ENCODE measurements at places on chromosomes 2 and 18.

- no peak for DNase-seq
Observed at GRCh38 chr18:57864615-57865121, 61.6 kb upstream of the ATP8B1 start.

DNA sequence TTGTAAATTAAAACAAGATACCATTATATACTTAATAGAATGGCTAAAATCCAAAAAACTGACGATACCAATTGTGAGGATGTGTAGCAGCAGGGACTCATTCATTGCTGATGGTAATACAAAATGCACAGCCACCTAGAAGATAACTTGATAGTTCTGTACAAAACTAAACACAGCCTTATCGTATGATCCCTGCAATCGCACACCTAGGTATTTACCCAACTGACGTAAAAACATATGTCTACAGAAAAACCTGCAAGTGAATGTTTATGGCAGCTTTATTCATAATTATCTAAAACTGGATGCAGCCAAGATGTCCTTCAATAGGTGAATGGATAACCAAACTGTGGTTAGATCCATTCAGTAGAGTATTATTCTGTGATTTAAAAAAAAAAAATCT lies 45.5 kb downstream of the TBC1D8 start:
- no peak for DNase-seq

- DNase-seq = no peak
Observed at GRCh38 chr2:46555646-46556234, 76.4 kb downstream of the TMEM247 start.

- DNase-seq = no peak
Observed at GRCh38 chr2:174901075-174901474, 104.1 kb downstream of the CHN1 start.

DNA sequence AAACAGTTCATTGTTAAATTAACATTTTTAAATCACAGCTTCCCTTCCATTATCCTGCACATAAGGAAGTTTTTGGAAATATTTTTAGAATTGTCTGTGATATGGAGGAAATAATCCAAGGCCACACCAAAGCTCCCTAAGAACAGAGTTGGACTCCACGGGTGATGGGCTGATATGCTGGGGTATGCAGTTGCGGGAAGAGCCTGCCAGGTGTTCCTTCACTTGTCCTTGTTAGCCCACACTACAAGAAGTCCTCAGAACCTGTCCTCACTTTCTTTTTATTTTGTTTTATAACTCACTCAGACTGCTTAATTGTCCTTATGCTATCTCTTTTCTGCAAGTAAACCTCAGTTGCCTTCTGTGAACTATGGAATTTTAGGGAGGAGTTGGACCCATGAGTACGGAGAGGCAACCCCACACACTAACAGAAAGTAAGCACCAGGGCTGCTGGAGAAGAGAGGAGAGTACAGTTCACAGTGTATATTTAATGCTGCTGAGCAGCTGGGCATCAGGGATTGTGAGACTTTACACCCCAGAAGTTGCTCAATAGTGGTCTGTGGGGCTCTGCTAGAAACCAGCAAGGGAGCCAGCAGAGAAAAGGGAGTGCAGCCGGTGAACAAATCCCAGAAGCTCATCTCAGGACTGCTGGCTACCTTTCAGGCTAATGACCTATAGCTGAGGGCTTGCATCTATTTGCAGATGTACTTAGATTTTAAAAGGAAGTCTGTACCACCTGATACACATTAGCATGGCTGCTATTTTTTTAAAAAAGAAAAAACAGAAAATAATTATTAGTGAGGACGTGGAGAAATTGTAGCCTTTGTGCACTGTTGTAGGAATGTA lies 280.1 kb upstream of the STON1 start:
- DNase-seq = no peak

DNA sequence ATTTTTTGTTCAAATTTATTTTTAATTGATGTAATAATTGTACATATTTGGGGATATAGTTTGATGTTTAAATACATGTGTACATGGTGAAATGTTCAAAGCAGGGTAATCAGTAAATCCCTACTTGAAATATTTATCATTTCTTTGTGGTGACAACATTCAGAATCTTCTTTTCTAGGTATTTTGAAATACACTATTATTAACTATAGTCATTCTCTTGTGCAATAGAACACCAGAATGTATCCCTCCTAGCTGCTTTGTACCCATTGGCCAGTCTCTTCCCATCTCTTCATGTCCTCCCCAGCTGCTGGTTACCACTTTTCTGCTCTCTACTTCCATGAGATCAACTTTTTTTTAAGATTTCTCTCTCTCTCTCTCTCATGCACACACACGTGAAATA lies 126.5 kb downstream of the ZNF407 start:
- DNase-seq = no peak

- DNase-seq = no peak
Observed at GRCh38 chr2:190649798-190650390, 1.0 kb downstream of the NAB1 start.

DNA sequence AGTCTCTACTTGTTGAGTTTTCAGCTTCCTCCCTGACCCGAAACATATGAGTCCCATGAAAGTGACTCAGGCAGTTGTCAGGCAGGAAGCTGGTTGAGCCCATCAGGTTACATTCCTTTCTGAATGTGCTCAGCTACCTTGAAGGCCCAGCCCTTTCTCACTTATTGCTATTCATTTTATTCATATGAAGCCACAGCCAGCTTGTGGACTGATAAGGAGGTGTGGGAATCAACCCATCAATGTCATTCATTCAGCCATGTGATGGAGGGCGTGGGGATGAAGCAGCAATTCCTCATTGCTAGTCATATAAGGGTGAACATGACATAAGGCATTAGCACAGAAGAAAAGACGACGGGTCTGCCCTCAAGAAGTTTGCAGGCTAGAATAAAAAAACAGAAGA lies 5.3 kb upstream of the VPS4B start:
- no peak for DNase-seq

DNA sequence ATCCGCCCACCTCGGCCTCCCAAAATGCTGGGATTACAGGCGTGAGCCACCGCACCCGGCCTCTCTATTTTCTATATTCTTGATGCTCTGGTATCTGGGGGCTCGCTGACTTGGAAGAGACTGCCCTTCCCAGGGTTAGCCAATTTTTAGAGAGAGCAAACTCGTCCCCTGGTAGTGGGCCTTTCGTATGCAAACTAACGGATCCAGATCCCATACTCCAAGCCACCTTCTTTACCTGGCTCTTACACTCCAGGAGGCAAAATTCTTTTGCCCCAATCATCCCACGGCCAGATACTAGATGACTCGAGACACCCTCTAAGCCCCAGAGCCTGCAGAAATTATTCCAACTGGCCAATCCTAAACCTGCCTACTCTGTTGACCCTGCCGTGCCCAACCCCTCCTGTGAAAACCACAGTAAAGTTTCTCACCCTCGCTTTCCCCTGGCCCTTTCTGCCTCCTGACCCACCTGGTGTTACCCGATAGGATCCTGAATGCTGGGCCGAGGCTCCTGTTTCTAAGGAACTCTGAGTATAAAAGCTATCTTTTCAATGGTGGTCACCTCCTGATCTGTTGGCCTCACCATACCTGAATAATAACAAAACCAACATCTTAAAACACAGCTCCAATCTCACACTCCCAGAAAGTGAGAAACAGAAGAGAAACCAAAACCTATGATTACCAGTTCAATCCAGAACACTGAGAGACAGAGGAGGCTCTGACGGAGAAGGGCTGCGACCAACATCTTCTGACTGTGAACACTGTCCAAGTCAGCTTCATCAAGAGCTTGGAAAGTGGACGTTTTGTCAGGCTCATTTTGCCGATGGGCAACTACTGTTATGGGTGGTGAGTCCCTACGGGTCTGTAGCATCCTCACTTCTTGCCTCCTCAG lies 57.6 kb upstream of the ZNF532 start:
- no peak for DNase-seq

DNA sequence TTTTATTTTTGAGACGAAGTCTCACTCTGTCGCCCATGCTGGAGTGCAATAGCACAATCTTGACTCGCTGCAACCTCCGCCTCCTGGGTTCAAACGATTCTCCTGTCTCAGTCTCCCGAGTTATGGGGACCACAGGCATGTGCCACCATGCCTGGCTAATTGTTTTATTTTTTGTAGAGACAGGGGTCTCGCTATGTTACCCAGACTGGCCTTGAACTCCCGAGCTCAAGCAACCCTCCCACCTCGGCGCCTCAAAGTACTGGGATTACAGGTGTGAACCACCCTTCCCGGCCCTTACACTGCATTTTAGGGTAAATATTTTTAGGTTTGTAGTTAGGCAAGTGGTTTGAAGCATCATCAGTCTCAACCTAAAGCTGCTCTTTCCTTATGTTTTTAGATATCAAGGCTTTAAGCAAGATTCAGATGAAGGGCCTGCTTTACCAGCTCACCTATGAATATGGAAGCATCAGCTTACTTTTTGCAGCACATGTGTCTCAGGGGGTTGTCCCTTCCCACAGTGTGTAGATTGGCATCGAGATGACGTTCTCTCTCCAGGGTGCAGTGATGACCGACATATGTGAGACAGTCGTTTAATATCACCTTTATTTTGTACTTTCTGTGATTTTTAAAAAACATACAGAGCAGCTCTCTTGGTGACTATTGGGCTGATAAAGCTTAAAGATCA lies 47.2 kb downstream of the ATIC start:
- DNase-seq = no peak

DNA sequence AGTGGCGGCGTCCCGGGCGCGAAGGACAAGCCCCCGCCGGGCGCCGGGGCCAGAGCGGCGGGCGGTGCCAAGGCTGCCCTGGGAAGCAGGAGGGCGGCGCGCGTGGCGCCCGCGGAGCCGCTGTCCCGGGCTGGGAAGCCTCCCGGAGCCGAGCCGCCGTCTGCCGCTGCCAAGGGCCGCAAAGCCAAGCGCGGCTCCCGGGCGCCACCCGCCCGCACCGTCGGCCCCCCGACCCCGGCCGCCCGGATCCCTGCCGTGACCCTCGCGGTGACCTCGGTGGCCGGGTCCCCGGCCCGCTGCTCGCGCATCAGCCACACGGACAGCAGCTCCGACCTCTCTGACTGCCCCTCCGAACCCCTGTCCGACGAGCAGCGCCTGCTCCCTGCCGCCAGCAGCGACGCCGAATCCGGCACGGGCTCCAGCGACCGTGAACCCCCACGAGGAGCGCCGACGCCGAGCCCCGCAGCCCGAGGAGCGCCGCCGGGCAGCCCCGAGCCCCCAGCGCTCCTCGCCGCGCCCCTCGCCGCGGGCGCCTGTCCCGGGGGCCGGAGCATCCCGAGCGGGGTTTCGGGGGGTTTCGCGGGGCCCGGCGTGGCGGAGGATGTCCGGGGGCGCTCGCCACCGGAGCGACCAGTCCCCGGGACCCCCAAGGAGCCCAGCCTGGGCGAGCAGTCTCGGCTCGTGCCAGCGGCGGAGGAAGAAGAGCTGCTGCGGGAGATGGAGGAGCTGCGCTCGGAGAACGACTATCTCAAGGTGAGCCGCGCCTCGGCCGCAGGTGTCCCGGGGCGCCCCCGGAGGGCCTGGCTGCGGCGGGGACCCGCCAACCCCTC lies 820 bp downstream of the MTCL1 start:
- no peak for DNase-seq

GRCh38 chr2:37181726-37182684 lies 6.5 kb downstream of the SULT6B1 start:
- DNase-seq = no peak

DNA sequence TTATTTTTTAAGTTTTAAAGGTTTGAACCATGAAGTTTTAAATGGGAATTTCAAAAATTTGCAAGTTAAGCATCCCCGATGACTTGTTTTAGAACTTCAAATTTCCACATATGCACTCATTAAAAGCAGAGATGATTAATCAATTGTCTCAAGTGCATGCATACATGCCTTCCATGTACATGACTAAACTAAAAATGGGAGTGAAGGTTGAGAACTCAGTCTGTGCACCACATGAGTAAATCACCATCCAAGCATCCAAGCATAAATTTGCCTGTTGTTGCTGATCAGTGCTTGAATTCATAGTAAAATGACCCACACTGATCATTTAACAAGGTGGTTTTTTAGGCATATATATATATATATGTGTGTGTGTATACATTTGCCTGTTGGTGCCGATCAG lies 249.8 kb downstream of the ARHGAP15 start:
- no peak for DNase-seq

DNA sequence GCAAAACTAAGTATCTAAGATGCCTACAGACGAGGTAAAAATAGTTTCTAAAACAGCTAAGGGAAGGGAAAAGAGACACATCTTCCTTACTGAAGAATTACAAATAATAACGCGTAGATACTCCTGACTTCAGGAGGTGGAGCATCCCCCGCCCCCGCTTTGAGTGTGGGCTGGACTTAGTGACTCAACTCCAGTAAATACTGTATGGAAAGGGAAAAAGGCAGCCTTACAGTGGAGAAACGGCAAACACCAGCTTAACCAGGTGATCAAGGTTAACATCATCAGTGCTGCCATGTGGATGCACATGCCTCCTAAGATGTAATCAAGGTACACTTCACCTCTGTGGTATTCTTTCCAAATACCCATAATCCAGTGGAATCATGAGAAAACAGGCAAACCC lies 47.9 kb downstream of the HADHB start:
- no peak for DNase-seq

DNA sequence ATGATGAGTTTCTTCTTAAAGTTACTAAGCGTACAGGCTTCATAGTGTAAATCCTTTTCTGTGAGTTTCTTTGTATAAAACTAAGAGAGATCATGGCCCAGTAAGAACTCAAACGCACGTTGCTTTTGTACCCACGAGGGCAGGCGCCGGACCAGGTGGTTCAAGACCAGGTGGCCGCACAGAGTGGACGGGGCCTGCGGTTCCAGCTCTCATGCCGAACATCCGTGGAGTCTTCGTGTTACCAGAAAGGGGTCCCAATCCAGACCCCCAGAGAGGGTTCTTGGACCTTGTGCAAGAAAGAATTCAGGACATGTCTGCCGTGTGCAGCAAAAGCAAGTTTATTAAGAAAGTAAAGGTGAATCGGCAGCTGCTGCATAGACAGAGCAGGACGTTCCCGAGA lies 53.0 kb downstream of the KCNG2 start:
- no peak for DNase-seq

DNA sequence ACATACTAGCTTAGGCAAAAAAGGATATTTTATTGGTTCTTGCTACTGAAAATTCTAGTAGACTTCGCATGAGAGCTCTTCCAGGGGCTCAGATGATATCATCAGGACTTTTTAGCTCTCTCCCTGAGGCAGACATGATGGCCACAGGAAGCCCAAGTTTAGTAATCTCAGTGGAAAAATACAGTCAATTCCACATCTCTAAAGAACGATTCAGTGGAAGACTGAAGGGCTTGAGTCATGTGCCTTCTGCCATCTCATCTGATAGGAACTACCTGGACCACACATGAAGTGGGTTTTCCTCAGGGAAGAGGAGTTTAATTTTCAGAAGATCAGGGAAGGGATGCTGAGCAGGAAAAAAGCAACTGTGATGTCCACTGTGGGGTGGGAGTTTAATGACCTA lies 117.3 kb downstream of the TTC27 start:
- no peak for DNase-seq

DNA sequence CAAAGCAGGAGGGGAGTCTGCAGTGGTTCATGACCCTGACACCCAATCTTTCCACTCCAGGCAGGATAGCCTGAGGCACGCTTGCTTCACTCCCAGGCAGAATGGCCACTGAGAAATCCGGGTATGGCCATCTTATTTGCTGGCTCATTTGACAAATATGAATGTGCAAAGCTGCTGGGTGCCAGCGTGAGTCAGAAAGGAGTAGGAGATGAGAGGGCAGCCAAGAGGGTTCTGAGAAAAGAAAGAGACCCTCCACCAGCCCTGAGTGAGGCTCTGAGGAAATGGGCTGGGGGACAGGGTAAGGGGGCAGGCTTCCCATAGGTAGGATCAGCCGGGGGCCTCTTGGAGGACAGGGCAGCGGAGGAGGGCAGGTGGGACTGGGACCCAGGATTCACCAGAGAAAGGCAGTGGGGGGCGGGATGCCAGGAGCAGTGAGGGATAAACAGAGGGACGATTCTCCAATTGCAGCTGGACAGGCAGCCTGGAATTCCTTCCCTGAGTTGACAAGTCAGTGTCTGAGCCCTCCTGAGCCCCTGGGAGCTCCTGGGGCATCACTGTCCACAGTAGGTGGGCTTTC lies 15.2 kb downstream of the RAMP1 start:
- DNase-seq = no peak
